Karpas-422 (cell line): ENCODE measurements at places on chromosomes 3 and 15. TPM values are rescaled to one million over a fixed set of nuclear protein-coding genes. Genes with fewer than 3 reads are reported as not detected.

TMCO5A gene
- total RNA-seq, result not detected in 2 replicates

- no peaks in the 10 kb centered on the region for H3K36me3 ChIP-seq
- DNase-seq, result no peak
- no peak overlapping the region for H3K4me3 ChIP-seq
- H3K27ac ChIP-seq, result no peak overlapping the region
- H3K27me3 ChIP-seq, result no peaks in the 10 kb centered on the region
- H3K4me1 ChIP-seq, result 0 out of 2 replicates have a peak, but pooled peaks cover 2% of the 10 kb centered on the region
Observed at GRCh38 chr15:75732177-75732808, 19.6 kb upstream of the CSPG4 start.

GRCh38 chr15:74394090-74394846 is 26.8 kb upstream of the CYP11A1 start:
- H3K27ac ChIP-seq, result no peak overlapping the region
- DNase-seq, result no peak
- H3K36me3 ChIP-seq, result no peaks in the 10 kb centered on the region
- H3K4me3 ChIP-seq, result no peak overlapping the region
- no peaks in the 10 kb centered on the region for H3K27me3 ChIP-seq

GRCh38 chr15:48644827-48645557 is 517 bp downstream of the FBN1 start:
- no peaks in the 10 kb centered on the region for H3K4me1 ChIP-seq
- no peaks in the 10 kb centered on the region for H3K36me3 ChIP-seq
- H3K27me3 ChIP-seq, result no peaks in the 10 kb centered on the region
- H3K27ac ChIP-seq, result no peak overlapping the region
- DNase-seq, result no peak

GRCh38 chr15:71085809-71086208 is 29.5 kb upstream of the THSD4 start:
- H3K27ac ChIP-seq, result no peak overlapping the region
- H3K4me3 ChIP-seq, result no peak overlapping the region
- H3K4me1 ChIP-seq, result no peaks in the 10 kb centered on the region
- H3K27me3 ChIP-seq, result no peaks in the 10 kb centered on the region; the same call in 1 of the 2 replicates
- no peaks in the 10 kb centered on the region for H3K36me3 ChIP-seq

GRCh38 chr3:129046732-129047552 is 13.6 kb upstream of the GP9 start:
- no peak overlapping the region for H3K4me3 ChIP-seq
- DNase-seq, result no peak
- H3K36me3 ChIP-seq, result no peaks in the 10 kb centered on the region
- H3K4me1 ChIP-seq, result no peaks in the 10 kb centered on the region
- H3K27ac ChIP-seq, result no peak overlapping the region

SIDT1 gene
- 7.5 and 11.3 TPM in 2 replicates for total RNA-seq

GRCh38 chr15:48940508-48940907 is 23.2 kb downstream of the SHC4 start:
- no peaks in the 10 kb centered on the region for H3K4me1 ChIP-seq
- H3K27me3 ChIP-seq, result no peaks in the 10 kb centered on the region
- H3K4me3 ChIP-seq, result no peak overlapping the region
- H3K27ac ChIP-seq, result no peak overlapping the region
- DNase-seq, result no peak

DNA sequence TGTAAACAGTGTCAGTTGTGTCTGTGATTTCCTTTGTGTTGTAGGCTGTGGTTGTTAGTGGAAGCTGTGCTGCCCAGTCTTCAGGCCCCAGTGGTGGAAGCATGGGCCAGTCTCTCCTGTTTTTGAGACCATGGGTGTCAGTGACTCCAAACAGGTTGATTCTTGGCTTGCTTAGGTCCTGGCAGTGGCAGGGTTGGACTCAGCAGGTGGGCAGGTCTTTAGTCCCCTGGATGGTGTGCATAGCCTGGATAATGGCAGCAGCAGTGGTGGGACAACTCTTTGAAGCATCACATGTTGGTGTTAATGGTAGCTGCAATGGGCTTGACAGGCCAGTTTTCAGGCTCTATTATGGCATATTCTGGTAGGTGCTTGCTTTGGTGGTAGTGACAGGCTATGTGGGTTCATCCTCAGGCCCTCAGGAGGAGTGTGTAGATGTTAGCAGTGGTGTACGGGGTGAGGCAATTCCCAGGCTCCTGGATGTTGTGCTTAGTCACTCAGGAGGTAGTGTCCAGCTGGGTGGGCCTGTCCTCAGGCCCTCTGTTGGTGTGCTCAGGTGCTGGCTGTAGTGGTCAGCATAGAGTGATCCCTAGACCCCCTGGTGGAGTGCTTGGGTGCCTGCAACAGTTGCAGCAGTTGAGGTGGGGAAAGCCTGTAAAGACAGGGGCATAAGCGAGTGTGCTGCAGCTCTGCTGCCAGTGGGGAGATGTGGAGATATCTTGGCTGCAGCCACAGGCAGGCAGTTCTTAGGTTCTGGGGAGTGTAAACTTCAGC is 596.7 kb downstream of the PDCD6IP start:
- no peaks in the 10 kb centered on the region for H3K36me3 ChIP-seq
- H3K27me3 ChIP-seq, result 0 out of 2 replicates have a peak, but pooled peaks cover 3% of the 10 kb centered on the region
- no peaks in the 10 kb centered on the region for H3K4me1 ChIP-seq
- no peak overlapping the region for H3K27ac ChIP-seq

GRCh38 chr3:2554656-2555055 is 456.0 kb downstream of the CNTN4 start:
- H3K4me3 ChIP-seq, result no peak overlapping the region
- H3K27me3 ChIP-seq, result no peaks in the 10 kb centered on the region
- H3K36me3 ChIP-seq, result no peaks in the 10 kb centered on the region
- H3K27ac ChIP-seq, result no peak overlapping the region
- H3K4me1 ChIP-seq, result no peaks in the 10 kb centered on the region
- DNase-seq, result no peak

DNA sequence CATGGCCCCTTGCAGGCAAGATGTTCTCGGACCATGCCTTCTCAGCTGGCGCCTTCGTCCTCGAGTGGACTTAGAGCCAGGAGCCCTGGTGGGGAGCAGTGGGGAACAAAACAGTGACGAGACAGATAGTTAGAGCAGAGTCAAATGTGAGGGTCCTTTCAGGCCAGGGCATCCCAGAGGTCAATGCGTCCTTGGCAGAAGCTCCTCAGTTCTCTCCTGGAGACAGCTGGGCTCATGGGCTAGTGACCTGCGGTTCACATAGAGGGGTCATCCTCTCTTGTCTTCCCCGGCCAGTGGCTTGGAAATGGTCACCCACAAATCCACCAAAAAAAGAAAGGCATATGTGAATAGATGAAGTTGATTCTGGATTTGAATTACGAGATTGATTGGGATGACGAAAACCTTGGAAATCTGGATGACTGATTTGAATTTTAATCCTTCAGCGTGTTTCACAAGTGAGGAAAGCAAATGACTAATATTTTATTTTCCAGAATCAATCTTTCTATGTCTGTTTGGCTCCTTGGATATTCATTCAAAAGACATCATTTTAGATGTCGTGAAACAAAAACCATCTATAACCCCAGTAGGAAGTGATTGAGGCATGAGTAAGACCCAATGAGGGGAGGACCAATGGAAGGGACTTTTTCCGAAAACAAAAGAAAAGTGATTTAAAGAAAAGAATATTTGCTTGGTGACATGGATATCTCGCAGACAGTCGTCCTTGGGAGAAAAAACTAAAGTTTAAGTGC is 84.5 kb downstream of the ASB7 start:
- H3K4me1 ChIP-seq, result no peaks in the 10 kb centered on the region
- H3K36me3 ChIP-seq, result no peaks in the 10 kb centered on the region
- DNase-seq, result no peak
- H3K4me3 ChIP-seq, result no peak overlapping the region

PML gene
- total RNA-seq, result 15.4 and 21.5 TPM in 2 replicates

GRCh38 chr3:48088056-48088748 is 72.0 kb upstream of the MAP4 start:
- H3K4me3 ChIP-seq, result peak overlapping the region; percentile 88
- no peaks in the 10 kb centered on the region for H3K27me3 ChIP-seq
- DNase-seq, result peak; percentile 66
- peak overlapping the region; percentile 72 for H3K27ac ChIP-seq
- 0 out of 2 replicates have a peak, but pooled peaks cover 5% of the 10 kb centered on the region for H3K36me3 ChIP-seq

SKOR1 gene
- total RNA-seq, result 0.43 and 0.45 TPM in 2 replicates

- H3K36me3 ChIP-seq, result no peaks in the 10 kb centered on the region
- no peak overlapping the region for H3K27ac ChIP-seq
- no peak overlapping the region for H3K4me3 ChIP-seq
- H3K4me1 ChIP-seq, result peaks cover 8% of the 10 kb centered on the region
- peak; percentile 21 for DNase-seq
Observed at GRCh38 chr3:138395865-138396751, 38.3 kb upstream of the ESYT3 start.

MGLL gene
- total RNA-seq, result 58.0 and 63.3 TPM in 2 replicates

PRSS50 gene
- not detected in 2 replicates for total RNA-seq

DNA sequence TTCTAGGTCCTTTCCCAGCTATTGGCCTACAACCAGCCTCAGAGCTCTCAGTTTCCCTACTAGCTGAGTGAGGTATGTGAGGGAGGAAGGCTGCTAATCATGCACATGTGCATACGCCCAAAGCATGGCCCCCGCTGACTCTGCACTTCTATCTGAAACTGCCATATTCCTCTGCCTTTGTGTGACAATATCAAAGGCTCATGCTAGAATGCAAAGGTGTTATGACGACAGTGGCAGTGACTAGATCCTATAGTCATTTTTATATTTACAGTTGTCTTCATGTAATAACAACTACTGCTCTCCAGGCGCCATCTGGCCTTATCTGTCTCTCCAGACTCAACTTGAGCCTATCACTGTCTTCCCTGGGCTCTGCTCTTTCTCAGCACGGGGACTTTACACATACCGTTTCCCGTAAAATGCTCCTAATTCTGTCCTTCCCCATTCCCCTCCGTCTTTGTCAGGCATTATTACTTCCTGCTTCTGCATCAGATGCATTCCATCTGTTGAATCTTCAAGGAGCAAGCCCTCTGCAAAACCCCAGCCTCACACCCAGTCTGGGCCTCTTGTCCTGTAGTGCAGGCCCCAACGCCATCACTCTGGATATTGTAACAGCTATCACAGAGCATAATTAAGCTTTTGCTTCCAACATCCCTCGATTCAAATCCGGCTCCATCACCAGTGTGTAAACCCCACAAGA is 102.5 kb downstream of the PDCD6IP start:
- H3K4me3 ChIP-seq, result no peak overlapping the region
- no peak for DNase-seq
- no peak overlapping the region for H3K27ac ChIP-seq
- no peaks in the 10 kb centered on the region for H3K36me3 ChIP-seq
- no peaks in the 10 kb centered on the region for H3K27me3 ChIP-seq

DNA sequence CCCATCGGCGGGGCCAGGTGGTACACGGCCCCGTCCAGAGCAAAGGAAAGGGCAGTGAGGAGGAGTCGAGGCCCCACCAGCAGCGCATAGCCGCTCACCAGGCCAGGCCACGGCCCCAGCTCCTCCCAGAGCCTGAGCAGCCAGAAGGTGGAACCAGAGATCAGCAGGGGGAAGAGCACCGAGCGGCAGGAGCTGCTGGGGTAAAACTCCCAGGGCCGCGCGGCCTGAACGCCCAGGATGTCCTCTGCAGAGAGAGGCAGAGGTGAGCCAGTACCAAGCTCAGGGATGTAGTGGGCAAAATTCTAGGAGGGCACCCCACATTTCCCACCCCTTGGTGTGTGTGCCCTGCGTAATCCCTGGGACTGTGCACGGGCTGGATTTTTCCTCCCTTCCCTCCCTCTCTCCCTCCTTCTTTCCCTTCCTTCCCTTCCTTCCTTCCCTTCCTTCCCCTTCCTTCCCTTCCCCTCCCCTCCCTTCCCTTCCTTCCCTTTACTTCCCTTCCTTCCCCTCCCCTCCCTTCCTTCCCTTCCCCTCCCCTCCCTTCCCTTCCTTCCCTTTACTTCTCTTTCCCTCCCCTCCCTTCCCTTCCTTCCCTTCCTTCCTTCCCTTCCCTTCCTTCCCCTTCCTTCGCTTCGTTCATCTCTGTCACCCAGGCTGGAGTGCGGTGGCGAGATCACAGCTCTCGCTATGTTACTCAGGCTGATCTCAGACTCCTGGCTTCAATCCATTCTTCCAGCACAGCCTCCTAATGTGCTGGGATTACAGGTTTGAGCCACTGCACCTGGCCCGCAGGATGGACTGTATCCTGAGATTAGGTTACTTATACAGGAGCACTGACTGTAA is 6.3 kb upstream of the NCBP2 start:
- no peaks in the 10 kb centered on the region for H3K36me3 ChIP-seq
- DNase-seq, result peak; percentile 65
- H3K27me3 ChIP-seq, result no peaks in the 10 kb centered on the region
- H3K4me1 ChIP-seq, result peaks cover 3% of the 10 kb centered on the region

- peaks cover 4% of the 10 kb centered on the region; the same call in 1 of the 2 replicates for H3K4me1 ChIP-seq
- no peak overlapping the region for H3K27ac ChIP-seq
- no peaks in the 10 kb centered on the region for H3K36me3 ChIP-seq
- no peak for DNase-seq
Observed at GRCh38 chr3:134430950-134431445, 54.8 kb downstream of the ANAPC13 start.

- H3K4me1 ChIP-seq, result no peaks in the 10 kb centered on the region
- no peak for DNase-seq
- no peaks in the 10 kb centered on the region for H3K36me3 ChIP-seq
- H3K4me3 ChIP-seq, result no peak overlapping the region
- H3K27ac ChIP-seq, result no peak overlapping the region
- no peaks in the 10 kb centered on the region for H3K27me3 ChIP-seq
Observed at GRCh38 chr3:69906351-69906966, 93.1 kb upstream of the SAMMSON start.

NRG4 gene
- total RNA-seq, result not detected in 2 replicates

GRCh38 chr3:195859061-195859845 is 47.5 kb upstream of the MUC4 start:
- no peak overlapping the region; the same call in 1 of the 2 replicates for H3K4me3 ChIP-seq
- no peaks in the 10 kb centered on the region for H3K27me3 ChIP-seq
- no peak overlapping the region for H3K27ac ChIP-seq
- H3K4me1 ChIP-seq, result peaks cover 9% of the 10 kb centered on the region

GRCh38 chr3:45031531-45031930 is 5.4 kb downstream of the CLEC3B start:
- H3K4me3 ChIP-seq, result no peak overlapping the region
- no peak for DNase-seq
- no peaks in the 10 kb centered on the region for H3K36me3 ChIP-seq
- H3K4me1 ChIP-seq, result peaks cover 7% of the 10 kb centered on the region
- no peak overlapping the region for H3K27ac ChIP-seq
- H3K27me3 ChIP-seq, result no peaks in the 10 kb centered on the region

DNA sequence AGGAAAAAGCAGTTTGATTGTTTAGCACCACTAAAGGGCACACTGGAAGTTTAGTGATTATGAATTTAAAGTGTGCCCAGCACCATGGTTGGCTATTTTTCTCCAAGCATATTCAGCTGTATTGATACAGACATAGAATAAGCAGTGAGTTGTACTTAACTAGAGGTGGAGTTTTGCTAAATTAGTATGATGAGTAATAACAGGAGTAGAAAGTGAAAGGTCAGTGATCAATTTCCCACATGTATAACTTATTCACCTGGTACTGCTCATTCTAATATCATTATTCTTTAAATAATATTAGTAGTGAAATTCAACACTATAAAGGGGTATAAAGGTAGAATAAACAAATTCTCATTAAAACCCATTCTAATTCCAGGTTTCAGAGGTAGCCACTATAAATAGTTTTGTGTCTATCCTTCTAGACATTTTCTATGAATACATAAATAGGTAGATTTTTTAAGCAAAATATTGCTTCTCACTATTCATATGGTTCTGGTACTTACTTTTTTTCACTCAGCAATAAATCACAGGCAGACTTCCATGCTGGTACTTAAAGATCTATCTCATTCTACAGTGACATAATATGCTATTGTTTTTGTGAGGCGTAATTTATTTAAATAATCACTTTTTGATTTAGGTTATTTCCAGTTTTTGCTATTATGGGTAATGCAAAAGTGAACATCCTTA is 732.9 kb downstream of the VGLL3 start:
- H3K36me3 ChIP-seq, result no peaks in the 10 kb centered on the region
- no peaks in the 10 kb centered on the region for H3K4me1 ChIP-seq
- no peaks in the 10 kb centered on the region for H3K27me3 ChIP-seq
- no peak overlapping the region for H3K27ac ChIP-seq
